Activated T-helper 17 cell treated with anti-CD3 and anti-CD28 coated beads, Interleukin-2, amount 50 U/mL, for 72 hours (primary cell): ENCODE measurements at places on chromosomes 5 and 9.

GRCh38 chr5:149596712-149597111 is 15.4 kb downstream of the ARHGEF37 start:
- no peak overlapping the region for H3K27ac ChIP-seq
- H3K36me3 ChIP-seq, result no peaks in the 10 kb centered on the region
- H3K27me3 ChIP-seq, result peaks cover 10% of the 10 kb centered on the region
- no peaks in the 10 kb centered on the region for H3K4me1 ChIP-seq
- ATAC-seq, result no peak

DNA sequence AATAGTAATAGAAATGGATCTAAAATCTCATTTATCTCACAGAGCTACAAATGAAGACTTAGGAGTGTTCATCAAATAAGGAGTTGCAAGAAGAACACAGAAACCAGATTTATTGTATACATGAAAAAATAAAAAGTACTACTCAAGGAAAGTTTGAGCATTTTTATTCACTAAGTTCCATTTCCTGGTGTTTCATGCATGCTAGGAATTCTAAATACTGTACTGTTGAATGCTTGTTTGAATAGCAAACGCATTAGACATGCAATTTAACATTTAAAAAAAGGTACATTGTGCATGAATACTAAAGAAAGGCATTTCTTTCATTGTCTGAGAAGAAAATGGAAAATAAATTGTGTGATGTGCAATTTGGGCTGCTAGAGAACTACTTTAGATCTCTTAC is 52.1 kb downstream of the C6 start:
- ATAC-seq, result no peak
- H3K4me1 ChIP-seq, result no peaks in the 10 kb centered on the region
- H3K27ac ChIP-seq, result no peak overlapping the region
- H3K27me3 ChIP-seq, result peaks cover 3% of the 10 kb centered on the region

DNA sequence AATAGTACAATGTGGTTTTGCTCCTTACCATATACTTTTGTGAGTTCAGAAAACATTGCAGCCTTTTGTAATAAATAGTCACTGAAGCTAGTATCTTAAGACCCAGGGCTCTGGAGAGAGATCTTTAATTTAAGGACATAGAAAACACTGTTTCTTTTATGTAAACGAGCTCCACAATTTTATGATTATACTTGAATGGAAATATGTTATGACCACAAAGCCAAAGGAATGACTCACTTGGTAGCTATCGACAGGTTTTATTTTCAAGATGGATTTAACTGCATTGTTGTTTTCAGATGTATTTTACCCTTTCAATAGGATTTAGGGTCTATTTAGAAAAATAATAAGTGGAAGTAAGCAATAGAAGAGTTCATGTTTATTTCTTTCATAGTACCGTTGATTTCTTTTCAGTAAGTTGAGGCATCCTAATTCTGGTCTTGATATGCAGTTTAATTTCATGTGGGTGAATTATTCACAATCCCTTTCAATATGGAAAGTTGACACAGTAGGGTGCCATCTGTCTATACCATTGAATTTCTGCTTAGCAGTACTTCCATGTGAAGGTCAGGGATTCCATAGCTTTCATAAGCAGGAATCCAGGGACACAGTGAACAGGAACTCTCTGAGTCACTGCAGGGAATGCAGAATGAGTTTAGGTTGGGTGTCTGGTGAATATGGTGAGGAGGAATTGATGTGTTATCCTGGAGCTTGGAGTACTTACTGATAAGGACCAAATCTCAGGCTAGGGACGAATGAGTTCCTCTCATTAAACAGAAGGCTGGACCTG is 157.6 kb downstream of the CD180 start:
- H3K4me3 ChIP-seq, result peak overlapping the region; percentile 41
- no peaks in the 10 kb centered on the region for H3K27me3 ChIP-seq
- H3K36me3 ChIP-seq, result peaks cover 39% of the 10 kb centered on the region
- peak overlapping the region; percentile 75 for H3K27ac ChIP-seq
- peaks cover 34% of the 10 kb centered on the region for H3K4me1 ChIP-seq

GRCh38 chr5:152723482-152723881 is 318.4 kb upstream of the NMUR2 start:
- no peak overlapping the region for H3K4me3 ChIP-seq
- no peak for ATAC-seq
- no peaks in the 10 kb centered on the region for H3K27me3 ChIP-seq
- no peaks in the 10 kb centered on the region for H3K4me1 ChIP-seq
- no peak overlapping the region for H3K27ac ChIP-seq

DNA sequence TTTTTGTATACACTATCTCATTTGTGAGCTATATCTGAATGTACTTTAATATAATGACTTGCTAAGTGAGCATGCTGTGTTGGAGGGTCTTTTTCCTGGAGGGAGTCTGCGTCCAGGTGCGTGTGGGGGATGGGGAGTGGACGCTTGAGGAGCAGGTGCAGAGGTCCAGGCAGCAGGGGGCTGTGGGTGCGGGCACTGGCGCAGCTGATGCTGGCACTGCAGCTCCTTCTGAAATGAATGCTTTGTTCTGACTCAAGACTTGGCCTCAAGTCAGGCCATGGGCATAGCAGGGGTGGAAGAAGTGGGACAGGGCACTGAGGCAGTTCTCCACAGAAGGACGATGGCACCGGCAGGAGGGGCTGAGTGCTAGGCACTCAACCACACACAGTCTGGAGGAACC is 165.7 kb upstream of the IRX1 start:
- H3K4me1 ChIP-seq, result no peaks in the 10 kb centered on the region
- no peak overlapping the region for H3K4me3 ChIP-seq
